NCI-H345 (cell line): ENCODE measurements at places on chromosomes 7 and 10.

DNA sequence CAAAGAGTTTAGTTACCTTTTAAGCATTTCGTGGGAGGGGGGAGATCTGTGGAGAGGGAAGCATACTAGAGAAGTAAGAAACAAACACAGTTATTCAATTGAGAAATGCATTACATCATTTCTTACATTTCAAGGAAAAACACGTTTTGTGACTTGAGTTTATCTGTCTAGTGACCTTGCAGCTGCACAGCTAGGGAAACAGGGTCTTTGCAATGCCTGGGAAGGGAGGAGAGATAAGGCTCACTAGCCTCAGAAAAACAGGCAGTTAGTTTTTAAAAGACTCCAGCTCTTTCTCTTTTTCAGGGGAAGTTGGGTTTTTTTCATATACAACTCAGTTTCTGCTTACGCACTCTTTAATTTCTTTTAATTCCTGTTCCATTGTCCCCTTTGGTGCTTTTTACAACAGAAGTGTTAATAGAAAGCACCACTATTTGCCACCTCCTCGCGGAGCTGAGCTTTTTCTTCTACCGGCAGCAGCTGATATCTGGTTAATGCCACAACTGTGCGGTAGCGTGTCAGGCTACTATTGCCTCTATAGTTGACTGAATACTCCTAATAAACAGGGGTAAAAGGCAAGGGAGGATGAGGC, 5.6 kb downstream of the CYP3A43 start:
- DNase-seq: no peak

GRCh38 chr7:50775836-50776235, 6.9 kb downstream of the GRB10 start:
- no peak for DNase-seq

GRCh38 chr7:152202056-152202455, 176.6 kb downstream of the GALNT11 start:
- DNase-seq: no peak

DNA sequence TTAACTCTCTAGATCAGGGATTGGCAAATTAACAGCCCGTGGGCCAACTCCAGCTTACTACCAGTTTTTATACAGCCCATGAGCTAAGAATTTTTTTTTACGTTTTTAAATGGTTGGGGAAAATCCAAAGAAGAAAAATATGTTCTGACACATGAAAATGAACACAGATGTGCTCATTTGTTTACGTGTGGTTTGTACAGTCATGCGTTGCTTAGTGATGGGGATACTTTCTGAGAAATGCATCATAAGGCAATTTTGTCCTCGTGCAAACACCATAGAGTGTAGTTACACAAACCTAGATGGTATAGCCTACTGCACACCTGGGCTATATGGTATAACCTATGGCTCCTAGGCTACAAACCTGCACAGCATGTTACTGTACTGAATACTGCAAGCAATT, 8.3 kb upstream of the SMKR1 start:
- no peak for DNase-seq

DNA sequence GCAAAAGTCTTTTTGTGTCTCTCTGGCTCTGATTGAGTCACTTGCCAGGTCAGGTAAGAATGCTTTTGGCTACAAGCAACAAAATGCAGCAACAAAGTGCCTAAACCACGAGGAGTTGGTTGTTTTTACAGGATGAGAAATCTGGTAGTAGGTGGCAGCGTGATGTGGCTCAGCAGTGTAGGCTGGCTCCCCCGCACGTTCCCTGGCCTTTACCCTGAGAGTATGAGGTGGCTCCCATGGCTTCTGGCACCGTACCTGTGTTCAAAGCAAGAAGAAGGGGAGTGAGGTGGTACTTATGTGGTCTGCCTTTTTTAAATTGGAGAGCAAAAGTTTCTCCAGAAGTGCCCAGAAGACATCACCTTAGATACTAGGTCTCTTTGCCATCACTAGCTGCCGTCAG, 11.7 kb downstream of the PRKRIP1 start:
- no peak for DNase-seq
